Stimulated activated CD4-positive, alpha-beta T cell treated with anti-CD3 and anti-CD28 coated beads, TNF-alpha, amount 100 ng/mL, for 48 hours (primary cell): ENCODE measurements at places on chromosomes 2 and 18.

DNA sequence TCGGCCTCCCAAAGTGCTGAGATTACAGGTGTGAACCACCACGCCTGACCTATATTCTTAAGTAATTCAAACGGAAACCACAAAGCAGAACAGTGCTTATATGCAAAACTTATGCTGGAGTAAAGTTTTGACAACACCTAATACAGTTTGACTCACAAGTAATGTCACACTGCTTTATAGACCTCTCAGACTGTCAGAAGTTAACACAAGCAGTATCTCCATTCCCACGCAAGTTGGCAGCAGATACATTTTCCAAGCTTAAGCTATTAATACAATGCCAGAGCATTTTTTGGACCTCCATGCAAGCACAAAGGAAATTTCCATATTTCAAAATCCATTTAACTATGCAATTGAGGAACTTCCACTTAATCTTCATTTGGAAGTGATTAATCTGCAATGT, 21.0 kb upstream of the SANBR start:
- no peak for DNase-seq

DNA sequence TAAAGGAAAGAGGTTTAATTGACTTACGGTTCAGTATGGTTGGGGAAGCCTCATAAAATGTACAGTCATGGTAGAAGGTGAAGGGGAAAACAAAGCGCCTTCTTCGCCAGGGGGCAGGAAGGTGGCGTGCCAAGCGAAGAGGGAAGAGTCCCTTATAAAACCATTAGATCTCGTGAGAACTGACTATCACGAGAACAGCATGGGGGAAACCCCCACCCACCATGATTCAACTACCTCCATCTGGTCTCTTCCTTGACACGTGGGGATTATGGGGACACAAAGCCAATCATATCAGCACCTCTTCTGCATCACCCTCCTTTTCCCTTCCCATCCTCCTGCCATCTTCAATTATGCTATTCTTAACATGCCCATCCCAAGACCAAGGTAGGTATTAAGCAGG, 29.9 kb upstream of the TANK start:
- no peak for DNase-seq

GRCh38 chr2:74250189-74250631, 51.8 kb downstream of the MTHFD2 start:
- peak; percentile 9 for DNase-seq

- no peak for DNase-seq
These were observed 166.0 kb downstream of the AGAP1 start for GRCh38 chr2:235659767-235660322.

DNA sequence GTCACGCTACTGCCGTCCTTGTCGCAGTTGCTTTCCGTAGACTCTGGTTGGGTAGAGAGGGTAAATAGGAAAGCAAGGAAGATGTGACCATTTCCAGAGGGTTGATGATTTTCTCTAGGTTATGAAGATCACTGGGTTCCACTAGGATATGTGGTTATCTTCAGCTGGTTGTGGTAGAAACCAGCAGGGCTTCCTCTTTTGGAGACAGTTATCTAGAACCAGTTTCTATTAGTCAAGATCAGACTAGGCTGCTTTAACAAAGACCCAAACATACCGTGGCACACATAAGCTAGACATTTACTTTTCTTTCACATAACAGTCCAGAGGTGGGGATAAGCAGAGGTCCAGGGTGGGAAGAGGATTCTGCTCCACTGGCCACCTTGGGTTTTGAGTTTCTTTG, 59.6 kb downstream of the FASTKD2 start:
- no peak for DNase-seq

DNA sequence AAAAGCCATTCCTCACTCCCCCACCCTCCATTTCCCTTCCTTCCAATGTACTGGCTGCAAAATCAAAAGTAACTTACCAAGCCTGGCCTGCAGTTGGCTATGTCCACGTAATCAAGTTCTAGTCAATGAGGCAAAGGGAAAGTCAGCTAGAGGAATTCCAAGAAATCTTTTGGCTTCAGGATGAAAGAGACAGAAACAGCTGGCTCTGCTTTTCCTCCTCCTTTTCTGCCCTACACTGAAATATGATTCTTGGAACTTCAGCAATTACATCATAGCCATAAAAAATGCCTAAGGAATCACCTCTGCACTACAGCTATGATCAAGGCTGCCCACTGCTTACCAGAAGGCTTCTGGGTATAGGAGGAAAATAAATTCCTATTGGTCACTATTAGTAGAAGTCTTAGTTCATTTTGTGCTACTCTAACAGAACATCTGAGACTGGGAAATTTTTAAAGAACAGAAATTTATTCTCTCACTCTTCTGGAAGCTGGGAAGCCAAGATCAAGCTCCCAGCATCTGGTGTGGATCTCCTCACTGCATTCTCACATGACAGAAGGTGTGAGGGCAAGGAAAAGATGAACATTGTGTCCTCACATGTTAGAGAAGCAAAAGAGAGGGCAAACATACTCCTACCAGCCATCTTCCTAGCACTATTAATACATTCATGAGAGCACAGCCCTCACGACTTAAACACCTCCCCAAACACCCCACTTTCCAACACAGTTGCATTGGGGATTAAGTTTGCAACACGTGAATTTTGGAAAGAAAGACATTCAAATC, 219.9 kb downstream of the TMX3 start:
- DNase-seq: no peak

- DNase-seq: no peak
These were observed 16.6 kb downstream of the ADCY3 start for GRCh38 chr2:24903161-24904103.

DNA sequence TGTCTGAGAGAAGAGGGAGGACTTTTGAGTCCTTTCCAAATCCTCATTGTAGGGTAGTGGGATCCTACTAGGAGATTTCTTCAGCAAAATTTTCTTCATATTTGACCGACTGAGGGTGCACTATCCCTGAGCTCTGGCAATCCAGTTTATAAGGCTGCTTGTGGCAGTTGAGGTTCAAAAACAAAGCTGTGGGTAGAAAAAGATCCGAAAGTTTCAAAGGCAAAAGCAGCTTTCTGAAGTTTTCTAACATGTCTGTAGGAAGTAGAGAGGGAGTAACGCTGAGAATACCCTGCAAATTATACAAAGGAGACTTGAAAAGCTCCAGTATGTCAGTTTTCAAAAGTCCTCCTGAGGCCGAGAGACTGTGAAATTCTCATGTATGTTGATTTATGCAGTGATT, 1039.3 kb upstream of the PIK3C3 start:
- DNase-seq: no peak

DNA sequence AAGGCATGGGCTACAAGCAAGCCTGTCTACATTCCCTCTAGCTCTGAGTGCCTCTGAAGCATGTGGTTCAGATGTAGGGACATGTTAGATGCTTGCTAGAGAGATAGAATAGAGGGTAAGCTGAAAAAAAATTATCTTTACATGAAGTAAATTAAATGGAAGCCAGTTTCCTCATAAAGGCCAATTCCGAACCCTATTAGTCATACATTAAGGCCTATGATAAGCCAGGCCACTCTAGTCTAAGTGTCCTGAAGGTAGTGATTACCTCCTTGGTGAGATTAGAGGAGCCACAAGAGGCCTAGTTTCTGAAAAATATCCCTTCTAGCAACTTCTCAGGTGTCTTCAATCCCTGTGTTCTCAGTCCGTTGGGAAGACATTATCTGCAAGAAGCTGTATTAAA, 72.4 kb upstream of the NPAS2 start:
- DNase-seq: no peak

GRCh38 chr2:32342801-32343200, 14.0 kb upstream of the BIRC6 start:
- DNase-seq: no peak

GRCh38 chr2:197309691-197310231, 819 bp downstream of the ANKRD44 start:
- DNase-seq: no peak
